ENCODE measurements at places on chromosomes 4 and X. TPM values are rescaled to one million over a fixed set of nuclear protein-coding genes. Genes with fewer than 3 reads are reported as not detected.
A peak's percentile ranks its signal among the peaks of the same experiment; 100 is the strongest.

DNA sequence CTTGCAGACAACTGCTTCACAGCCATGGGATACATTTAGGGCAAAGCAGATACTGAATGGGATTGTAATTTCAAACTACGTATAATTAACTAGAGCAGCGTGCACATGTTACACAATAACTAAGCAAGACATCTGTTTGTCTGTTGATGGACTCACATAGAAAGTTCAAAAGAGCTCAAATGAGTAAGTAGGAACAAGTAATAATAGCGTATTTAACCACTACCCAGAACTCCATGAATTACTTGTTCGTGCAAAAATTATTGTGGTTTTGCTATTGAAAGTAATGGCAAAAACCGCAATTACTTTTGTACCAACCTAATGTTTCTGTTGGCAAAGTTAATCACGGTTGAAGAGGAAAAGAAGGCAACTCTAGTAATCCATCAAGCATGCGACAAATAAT, 825.4 kb downstream of the PCDH18 start:
- H3K27me3 ChIP-seq: no peaks in the 10 kb centered on the region
- no peaks in the 10 kb centered on the region for H3K36me3 ChIP-seq
- no peak overlapping the region for H3K27ac ChIP-seq
- DNase-seq: no peak
- no peaks in the 10 kb centered on the region for H3K4me1 ChIP-seq

DNA sequence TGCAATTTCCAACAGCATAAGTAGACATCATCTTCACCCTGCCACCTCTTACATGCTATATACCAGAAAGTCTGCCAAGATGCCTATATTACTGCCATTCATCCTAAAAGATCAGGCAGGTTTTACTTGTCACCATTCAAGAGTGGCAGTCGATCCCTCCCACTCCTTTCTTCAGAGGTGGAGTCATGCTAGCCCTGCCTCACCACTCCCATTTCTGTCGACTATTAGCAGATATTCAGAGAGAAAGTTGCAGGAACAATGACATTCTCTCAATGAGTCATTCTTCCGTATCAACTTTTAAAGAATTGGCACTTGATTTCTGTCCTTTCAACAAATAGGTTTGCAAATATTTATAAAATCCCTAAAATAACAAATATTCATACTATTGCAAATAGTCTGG, 1060.1 kb downstream of the ADGRL3 start:
- H3K4me1 ChIP-seq: no peaks in the 10 kb centered on the region
- DNase-seq: no peak
- no peak overlapping the region for H3K27ac ChIP-seq
- H3K4me3 ChIP-seq: no peak overlapping the region

- DNase-seq: no peak
- H3K27ac ChIP-seq: no peak overlapping the region
- H3K4me3 ChIP-seq: no peak overlapping the region
- no peaks in the 10 kb centered on the region for H3K4me1 ChIP-seq
- H3K27me3 ChIP-seq: no peaks in the 10 kb centered on the region
Measured at GRCh38 chrX:17187136-17187756, 187.8 kb upstream of the NHS start.

- no peak overlapping the region for H3K4me3 ChIP-seq
- H3K27ac ChIP-seq: no peak overlapping the region
- H3K4me1 ChIP-seq: peaks cover 10% of the 10 kb centered on the region
- H3K36me3 ChIP-seq: no peaks in the 10 kb centered on the region
- no peaks in the 10 kb centered on the region for H3K27me3 ChIP-seq
Measured at GRCh38 chr4:65646136-65646535, 24.2 kb downstream of the EPHA5 start.

DNA sequence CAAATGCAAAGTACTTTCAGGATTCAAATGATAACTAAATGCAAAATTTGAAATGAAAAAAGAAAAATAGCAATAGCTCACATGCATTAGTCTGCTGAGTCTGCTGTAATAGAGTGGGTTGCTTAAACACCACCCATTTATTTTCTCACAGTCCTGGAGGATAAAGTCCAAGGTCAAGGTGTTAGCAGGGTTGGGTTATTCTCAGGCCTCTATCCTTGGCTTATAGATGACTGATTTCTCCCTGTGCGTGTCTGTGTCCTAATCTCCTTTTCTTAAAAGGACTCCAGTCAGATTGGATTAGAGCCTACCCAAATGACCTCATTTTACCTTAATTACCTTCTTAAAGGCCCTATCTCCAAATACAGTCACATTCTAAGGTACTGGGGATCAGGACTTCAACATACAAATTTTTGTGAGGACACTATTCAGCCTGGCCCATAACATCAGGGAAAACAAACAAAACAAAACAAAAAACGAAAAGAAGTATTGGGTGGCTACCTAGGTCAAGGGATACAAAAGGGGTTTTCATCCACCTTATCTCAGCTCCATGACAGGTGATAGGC, 6.3 kb upstream of the TBL1X start:
- H3K27ac ChIP-seq: no peak overlapping the region
- peaks cover 4% of the 10 kb centered on the region for H3K4me1 ChIP-seq
- no peak overlapping the region for H3K4me3 ChIP-seq
- H3K36me3 ChIP-seq: no peaks in the 10 kb centered on the region

- no peak overlapping the region for H3K27ac ChIP-seq
- no peak overlapping the region for H3K4me3 ChIP-seq
- H3K27me3 ChIP-seq: no peaks in the 10 kb centered on the region
Measured at GRCh38 chrX:99242001-99242400, 1168.1 kb downstream of the PCDH19 start.

DNA sequence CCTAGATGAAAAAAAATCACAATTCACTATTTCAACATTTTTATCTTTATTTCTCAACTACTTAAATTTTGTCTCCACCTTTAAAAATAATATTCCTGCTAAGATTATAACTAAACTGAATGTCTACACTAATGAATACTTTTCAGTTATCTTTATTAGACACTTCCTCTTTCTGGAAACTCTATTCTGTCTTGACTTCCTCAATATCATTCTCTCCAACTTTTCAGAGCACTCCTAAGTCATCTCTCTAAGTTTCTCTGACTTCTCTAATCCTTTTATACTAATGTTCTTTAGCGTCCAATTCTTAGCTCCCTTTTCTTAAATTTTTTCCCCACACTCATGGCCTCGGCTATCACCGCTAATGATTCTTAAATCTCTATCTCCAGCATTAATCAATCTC, 374.2 kb downstream of the FBXO8 start:
- H3K27me3 ChIP-seq: no peaks in the 10 kb centered on the region
- no peaks in the 10 kb centered on the region for H3K4me1 ChIP-seq
- H3K4me3 ChIP-seq: no peak overlapping the region

DNA sequence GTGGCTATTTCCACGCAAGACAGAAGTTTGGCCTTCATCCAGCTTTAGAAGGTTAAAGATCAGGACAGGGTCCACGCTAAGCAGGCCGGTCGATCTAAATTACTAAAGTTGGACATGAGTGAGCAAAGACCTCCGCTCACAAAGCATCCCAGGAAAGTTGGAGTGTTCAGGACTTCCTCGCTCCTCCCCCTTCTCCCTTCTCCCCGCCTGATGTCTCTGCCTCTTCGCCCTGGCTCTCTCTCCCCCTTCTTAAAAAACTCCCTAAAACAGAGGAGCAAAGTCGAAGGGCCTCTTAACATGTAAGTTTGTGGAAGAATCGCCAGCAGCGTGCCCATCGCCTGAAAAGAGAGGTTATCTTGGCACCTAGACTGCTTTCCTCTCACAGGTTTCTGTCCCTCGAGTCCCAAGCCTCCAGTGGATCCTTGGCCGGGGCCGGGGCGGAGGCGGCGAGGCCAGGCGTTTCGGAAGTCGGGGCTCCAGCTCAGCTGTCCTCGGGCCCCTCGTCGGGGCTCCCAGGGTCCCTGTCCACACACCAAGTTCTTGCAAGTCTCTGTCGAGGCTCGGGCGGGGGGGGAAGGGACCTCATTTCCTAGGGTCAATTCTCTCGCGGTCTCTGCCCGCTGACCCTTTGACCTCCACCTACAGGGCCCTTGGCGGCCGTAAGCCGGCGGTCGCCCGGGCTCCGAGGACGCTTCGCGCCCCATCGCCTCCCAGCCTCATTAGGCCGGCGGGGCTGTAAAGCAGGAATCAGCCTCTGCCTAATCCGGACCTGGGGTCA, 7.6 kb downstream of the ZIC3 start:
- H3K4me3 ChIP-seq: no peak overlapping the region
- DNase-seq: peak; percentile 76
- H3K27me3 ChIP-seq: peaks cover 6% of the 10 kb centered on the region
- no peak overlapping the region for H3K27ac ChIP-seq

DNA sequence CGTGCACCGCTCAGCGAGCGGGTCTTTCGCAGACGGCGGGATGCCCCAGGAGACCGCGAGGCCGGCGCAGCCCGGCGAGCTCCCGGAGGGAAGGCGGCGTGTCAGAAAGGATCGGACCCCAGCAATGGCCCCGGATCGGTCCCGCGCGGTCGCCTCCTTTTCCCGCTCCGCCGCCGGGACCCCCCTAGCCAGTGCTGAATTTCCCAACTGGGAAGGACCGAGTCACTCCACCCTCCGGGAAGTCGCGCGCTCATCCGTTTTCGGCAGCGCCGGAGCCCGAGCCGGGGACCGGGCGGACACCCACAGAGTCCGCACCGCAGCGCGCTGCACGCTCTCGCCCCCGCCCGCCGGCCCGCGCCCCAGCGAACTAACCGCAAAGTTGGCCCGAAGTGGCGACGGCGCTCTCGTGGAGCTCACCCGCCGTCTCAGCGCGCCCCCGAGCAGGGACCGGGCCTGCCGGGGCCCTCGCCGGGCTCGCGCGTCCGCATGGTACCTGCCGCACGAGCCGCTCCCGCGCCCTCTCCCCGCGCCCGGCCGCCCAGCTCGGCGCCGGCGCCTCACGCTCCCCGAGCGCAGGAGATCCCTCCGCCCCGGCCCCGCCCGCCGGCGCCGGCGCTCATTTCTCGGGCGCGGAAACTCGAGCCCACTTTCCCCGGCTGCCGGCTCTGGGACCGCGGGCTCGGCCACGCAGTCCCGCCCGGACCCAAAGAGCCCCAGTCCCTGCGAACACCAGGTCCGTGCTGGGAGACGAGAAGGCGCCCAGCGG, at the start of gene FAT1:
Gene FAT1, minus strand, starts transcription at position 565 of the 766 bp plus-strand sequence. CDS start 14,029 bp downstream, outside the sequence.
- H3K4me3 ChIP-seq: peak within 1 kb of the TSS; percentile 84
- peaks cover 13% of the 10 kb centered on the region for H3K4me1 ChIP-seq
- no peaks in the 10 kb centered on the region for H3K27me3 ChIP-seq

- no peaks in the 10 kb centered on the region for H3K27me3 ChIP-seq
- DNase-seq: no peak
- H3K27ac ChIP-seq: no peak overlapping the region
- no peaks in the 10 kb centered on the region for H3K4me1 ChIP-seq
- H3K36me3 ChIP-seq: no peaks in the 10 kb centered on the region
- no peak overlapping the region for H3K4me3 ChIP-seq
Measured at GRCh38 chrX:20147561-20147960, 5.9 kb upstream of the EIF1AX start.

- peak overlapping the region; percentile 85 for H3K27ac ChIP-seq
- peaks cover 2% of the 10 kb centered on the region for H3K27me3 ChIP-seq
- peaks cover 10% of the 10 kb centered on the region for H3K4me1 ChIP-seq
- H3K36me3 ChIP-seq: no peaks in the 10 kb centered on the region
Measured at GRCh38 chrX:153381684-153382532, 19.2 kb downstream of the PNMA6E start.

GRCh38 chr4:25223802-25224375, 9.9 kb upstream of the PI4K2B start:
- no peaks in the 10 kb centered on the region for H3K27me3 ChIP-seq
- no peaks in the 10 kb centered on the region for H3K4me1 ChIP-seq
- H3K27ac ChIP-seq: no peak overlapping the region
- DNase-seq: no peak

DNA sequence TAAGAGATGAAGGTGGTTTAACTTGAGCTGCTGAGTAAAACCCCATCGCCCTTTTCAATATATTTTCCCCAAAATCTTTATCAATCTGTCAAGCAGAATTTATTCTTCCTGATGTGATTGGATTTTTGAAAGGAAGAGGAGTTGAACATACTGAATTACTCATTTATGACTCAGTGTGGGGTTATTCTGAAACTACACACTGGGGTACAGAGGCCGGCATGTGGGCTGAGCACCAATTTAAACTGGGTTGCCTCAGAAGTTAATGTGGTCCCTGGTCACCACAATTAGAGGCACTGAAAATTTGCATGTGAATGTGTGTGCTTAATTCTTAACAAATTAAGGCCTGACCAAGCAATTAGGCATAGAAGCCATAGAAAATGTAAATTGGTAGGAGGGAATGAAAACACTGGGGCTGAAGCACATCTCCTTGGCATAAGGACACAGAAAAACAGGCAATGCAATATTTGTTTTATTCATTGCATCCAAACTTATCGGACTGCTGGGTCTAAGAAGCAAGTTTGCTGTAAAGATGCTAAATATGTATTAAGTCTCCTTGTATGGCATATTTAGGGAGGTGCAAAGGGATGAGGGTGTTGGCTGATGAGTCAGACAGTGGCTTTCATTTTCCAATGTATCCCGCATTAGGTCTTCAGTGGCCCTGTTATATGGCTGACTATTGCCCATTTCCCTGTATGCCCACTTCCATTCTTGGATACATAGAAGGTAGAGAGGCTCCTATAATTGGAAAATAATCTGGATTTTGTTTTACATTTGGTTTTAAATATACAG, 170.9 kb downstream of the IL15 start:
- no peak for DNase-seq
- H3K27me3 ChIP-seq: no peaks in the 10 kb centered on the region
- H3K4me1 ChIP-seq: peaks cover 33% of the 10 kb centered on the region
- no peak overlapping the region for H3K4me3 ChIP-seq

DNA sequence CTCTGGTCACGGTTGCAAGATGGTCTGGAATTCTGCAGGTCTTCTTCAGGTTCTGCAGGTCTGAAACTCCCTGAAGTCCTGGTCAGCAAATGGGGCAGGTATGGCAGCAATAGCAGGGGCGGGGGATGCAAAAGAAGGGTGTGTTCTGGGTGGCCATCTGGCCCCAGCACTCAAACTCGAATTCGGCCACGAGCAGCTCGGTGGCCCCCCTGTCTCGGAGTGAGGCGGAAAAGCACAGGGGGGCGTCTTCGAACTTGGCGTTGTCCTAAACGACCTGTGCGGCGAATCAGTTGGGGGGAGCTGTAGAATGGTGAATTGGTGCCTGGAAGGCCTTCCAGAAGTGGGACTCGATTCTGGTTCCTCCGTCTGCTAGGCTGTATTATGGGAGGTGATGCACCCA, 2.1 kb downstream of the RTL5 start:
- H3K4me3 ChIP-seq: no peak overlapping the region
- no peak overlapping the region for H3K27ac ChIP-seq
- H3K4me1 ChIP-seq: peaks cover 18% of the 10 kb centered on the region
- peaks cover 35% of the 10 kb centered on the region for H3K27me3 ChIP-seq
- no peaks in the 10 kb centered on the region for H3K36me3 ChIP-seq
- no peak for DNase-seq

DNA sequence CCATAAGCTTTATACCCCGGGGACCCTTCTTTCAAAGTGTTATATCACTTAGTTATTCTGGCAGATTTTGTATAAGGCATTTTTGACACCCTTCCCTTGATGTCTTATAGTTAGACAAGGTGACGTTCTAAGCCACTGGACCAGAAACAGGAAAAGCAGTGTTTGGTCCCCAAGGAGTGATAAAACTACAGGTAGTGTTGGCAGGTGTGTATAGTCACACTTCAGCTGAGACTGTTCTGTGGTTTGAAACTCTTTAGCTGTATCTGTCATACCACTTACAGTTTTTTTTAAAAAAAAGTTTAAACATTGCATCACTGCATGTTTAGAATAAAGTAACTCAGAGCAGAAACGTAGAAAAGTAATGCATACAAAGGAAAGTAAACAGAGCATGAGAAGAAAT, 48.5 kb downstream of the TLL1 start:
- H3K27me3 ChIP-seq: no peaks in the 10 kb centered on the region
- no peak overlapping the region for H3K27ac ChIP-seq

The ATP1B4 gene
- not detected for total RNA-seq

The LNX1 gene
- 9.8 TPM for total RNA-seq

The MGAT4D gene
- not detected for total RNA-seq

The SLIT2 gene
- total RNA-seq: 35.9 TPM

The STBD1 gene
- 3.6 TPM for total RNA-seq

The PRSS12 gene
- total RNA-seq: 8.5 TPM

Measured in osteoblast (primary cell).